ENCODE measurements at places on chromosomes 1 and 21. TPM values are rescaled to one million over a fixed set of nuclear protein-coding genes. Genes with fewer than 3 reads are reported as not detected.

- DNase-seq, result no peak
These were observed 1.5 kb upstream of the SCP2 start for GRCh38 chr1:52925571-52926005.

DNA sequence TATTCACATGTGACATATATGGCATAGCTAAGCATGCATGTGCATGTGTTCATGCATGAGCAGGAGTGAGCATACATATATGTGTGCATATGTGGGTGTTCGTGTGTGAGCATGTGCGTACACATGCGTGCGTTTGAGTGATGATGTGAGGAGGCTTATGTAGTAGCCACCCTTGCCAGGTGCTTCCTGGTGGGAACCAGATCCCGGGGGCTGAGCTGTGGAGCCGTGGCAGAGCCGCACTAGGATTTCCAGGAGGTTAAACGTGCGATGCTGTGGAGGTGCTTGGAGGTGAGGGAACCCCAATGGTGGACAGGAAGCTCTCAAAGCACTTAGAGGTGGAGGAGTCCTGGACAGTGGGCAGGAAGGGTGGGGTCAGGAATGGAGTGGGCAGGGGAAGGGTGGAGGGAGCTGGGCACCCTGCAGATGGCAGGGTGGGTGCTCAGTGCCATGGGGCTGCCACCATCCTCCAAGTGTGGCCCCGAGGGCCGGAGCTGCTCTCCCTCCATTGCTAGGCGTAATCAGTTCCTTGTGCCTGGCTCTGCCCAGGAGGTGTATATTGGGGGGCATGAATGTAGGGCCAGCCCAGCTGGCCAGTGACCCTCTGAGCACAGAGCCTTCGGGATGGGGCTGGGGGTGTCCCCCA, 48.5 kb downstream of the COL18A1 start:
- no peak for DNase-seq

DNA sequence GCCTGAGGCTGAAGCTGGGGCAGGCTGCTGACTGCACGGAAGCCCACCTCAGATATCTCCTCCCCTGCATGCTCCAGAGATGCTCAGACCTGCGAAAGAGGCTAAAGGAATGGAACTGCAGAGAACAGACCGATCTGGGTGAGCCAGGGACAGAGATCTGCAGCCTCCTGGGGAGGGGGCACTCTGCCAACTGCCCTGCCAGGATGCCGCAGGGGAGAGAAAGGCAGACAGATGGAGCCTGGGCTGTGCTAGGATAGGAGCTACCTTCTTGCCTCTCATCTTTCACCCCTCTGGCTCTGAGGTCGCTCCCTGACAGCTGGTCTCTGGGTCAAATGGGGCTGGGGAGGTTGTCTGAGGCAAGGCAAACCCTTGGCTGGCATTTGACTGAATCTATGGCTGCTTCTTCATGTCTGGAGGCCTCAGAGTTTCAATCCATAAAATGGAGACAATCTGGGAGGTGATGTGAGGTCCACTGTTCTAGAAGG, 238.2 kb downstream of the GRIK3 start:
- no peak for DNase-seq

DNA sequence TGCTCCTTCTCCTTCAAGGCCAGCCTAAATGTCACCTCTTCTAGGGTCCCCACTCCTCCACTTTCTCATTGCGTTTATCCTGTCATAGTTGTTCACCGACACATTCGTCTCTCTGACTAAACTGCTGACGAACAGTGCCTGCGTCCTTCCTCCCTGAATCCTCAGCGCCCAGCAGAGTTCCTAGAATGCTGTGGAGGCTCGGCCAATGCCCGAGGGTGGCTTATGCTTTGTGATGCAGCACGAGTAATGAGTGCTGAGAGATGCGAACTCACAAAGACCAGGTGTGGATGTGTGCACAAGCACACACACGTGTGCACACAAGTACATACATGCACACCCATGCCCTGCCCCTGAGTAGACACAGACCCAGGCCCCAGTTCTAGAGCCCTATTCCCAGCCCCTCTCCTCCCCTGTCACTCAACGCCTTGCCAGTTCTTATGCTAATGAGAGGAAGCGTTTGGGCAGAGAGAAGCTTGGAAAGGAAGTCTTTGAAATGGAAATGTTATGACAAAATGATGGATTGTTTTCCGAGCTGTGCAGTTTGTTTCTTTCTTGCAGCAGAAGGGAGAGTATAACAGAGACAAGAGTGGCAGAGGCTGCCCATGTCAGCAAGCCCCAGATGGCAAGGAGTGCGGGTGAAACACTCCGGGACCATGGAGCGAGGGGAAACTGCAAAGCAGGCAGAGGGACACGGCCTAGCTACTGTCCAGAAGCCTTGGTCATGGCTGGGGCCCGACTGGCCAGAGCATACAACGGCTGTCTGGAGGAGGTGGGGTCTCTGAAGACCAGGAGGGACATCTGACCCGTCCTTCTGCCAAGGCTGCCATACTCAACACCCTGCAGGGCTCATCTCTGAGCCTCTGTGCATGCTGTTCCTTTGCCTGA, 24.2 kb downstream of the KCNA10 start:
- no peak for DNase-seq

GRCh38 chr21:38712071-38712470, 93.7 kb upstream of the ETS2 start:
- peak; percentile 40 for DNase-seq

GRCh38 chr21:44919913-44920693, 596 bp downstream of the ITGB2 start:
- DNase-seq, result no peak

GRCh38 chr21:15947677-15948076, 217.9 kb downstream of the USP25 start:
- no peak for DNase-seq

GRCh38 chr1:6082430-6082971, 36.8 kb downstream of the KCNAB2 start:
- DNase-seq, result peak; percentile 27

- no peak for DNase-seq
These were observed 44.6 kb downstream of the WNT9A start for GRCh38 chr1:227903061-227903521.

MATN1 gene
- total RNA-seq, result 0.06 TPM

GSTM1 gene
- total RNA-seq, result 43.4 TPM

MYBPH gene
- 0.12 TPM for total RNA-seq

NCMAP gene
- not detected for total RNA-seq

OR6K3 gene
- total RNA-seq, result not detected
